NCI-H1092 (cell line): ENCODE measurements at places on chromosomes 3 and 15.

GRCh38 chr3:160132226-160132625 lies 93.0 kb upstream of the C3orf80 start:
- no peak for DNase-seq

GRCh38 chr3:45131201-45131600 lies 15.0 kb downstream of the CDCP1 start:
- DNase-seq, result no peak

GRCh38 chr3:139074565-139075115 lies 29.9 kb upstream of the PRR23C start:
- no peak for DNase-seq

GRCh38 chr3:29381595-29381994 lies 100.7 kb downstream of the RBMS3 start:
- no peak for DNase-seq

- no peak for DNase-seq
These were observed 117.4 kb upstream of the ZBED2 start for GRCh38 chr3:111712294-111713167.

GRCh38 chr15:83012076-83012426 lies 612 bp upstream of the C15orf40 start:
- no peak for DNase-seq

- no peak for DNase-seq
These were observed 14.6 kb upstream of the GPR160 start for GRCh38 chr3:170023165-170023564.

DNA sequence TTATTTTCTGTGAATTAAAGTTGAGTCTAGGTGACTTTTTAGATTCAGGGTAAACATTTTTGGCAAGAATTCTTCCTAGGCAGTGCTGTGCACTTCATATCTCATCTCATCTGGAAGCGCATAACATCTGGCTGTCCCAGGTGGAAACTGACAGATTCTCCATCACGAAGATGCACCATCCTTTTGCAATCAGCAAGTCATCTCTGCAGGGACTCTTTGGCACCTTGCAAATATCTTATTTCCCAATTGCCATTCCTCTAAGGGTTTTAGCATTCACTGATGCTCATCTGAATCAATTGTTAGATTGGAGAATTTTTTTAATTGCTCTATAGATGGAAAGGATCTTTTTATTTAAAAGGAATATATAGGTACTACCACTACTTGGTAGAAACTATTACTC lies 282.7 kb upstream of the ATP10A start:
- DNase-seq, result no peak

GRCh38 chr15:38873158-38873557 lies 308.5 kb upstream of the RASGRP1 start:
- DNase-seq, result no peak

- no peak for DNase-seq
These were observed 123.2 kb upstream of the PLCL2 start for GRCh38 chr3:16761571-16761970.

- DNase-seq, result no peak
These were observed 25.9 kb downstream of the EPHB1 start for GRCh38 chr3:134820994-134821393.

- DNase-seq, result no peak
These were observed 357.7 kb downstream of the TBC1D5 start for GRCh38 chr3:17384567-17385296.

DNA sequence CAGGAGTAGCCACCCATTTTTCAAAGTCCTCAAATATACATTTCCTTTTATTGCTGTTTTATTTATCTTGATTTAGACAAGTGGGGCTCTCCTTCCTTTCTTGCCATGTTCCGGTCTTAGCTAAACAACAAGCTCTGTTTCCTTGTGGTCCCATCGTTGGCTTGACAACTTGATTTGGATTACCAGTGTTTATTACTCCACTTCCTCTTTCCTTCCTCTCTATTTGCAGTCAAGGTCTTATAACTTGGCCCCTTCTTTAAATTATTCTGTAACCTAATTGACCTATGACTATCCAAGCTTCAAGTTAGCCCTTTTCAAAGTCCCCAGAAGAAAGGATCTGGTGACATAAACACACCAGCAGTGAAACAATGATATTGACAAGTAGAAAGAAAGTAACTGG lies 130.6 kb upstream of the STT3B start:
- DNase-seq, result no peak

- DNase-seq, result peak; percentile 18
These were observed 123.4 kb upstream of the PRR20G start for GRCh38 chr3:127411083-127411727.

- DNase-seq, result no peak
These were observed 483 bp downstream of the MEX3B start for GRCh38 chr15:82045179-82045891.

GRCh38 chr3:15682561-15683185 lies 81.1 kb downstream of the BTD start:
- DNase-seq, result no peak

- DNase-seq, result no peak
These were observed 74.7 kb downstream of the DZIP3 start for GRCh38 chr3:108664266-108664665.

GRCh38 chr15:29785642-29786041 lies 36.6 kb downstream of the TJP1 start:
- no peak for DNase-seq

GRCh38 chr3:69290430-69290829 lies 95.5 kb downstream of the FRMD4B start:
- no peak for DNase-seq

- no peak for DNase-seq
These were observed 4.5 kb upstream of the MASP1 start for GRCh38 chr3:187296058-187296457.

GRCh38 chr3:126313580-126314304 lies 43.5 kb downstream of the KLF15 start:
- no peak for DNase-seq

DNA sequence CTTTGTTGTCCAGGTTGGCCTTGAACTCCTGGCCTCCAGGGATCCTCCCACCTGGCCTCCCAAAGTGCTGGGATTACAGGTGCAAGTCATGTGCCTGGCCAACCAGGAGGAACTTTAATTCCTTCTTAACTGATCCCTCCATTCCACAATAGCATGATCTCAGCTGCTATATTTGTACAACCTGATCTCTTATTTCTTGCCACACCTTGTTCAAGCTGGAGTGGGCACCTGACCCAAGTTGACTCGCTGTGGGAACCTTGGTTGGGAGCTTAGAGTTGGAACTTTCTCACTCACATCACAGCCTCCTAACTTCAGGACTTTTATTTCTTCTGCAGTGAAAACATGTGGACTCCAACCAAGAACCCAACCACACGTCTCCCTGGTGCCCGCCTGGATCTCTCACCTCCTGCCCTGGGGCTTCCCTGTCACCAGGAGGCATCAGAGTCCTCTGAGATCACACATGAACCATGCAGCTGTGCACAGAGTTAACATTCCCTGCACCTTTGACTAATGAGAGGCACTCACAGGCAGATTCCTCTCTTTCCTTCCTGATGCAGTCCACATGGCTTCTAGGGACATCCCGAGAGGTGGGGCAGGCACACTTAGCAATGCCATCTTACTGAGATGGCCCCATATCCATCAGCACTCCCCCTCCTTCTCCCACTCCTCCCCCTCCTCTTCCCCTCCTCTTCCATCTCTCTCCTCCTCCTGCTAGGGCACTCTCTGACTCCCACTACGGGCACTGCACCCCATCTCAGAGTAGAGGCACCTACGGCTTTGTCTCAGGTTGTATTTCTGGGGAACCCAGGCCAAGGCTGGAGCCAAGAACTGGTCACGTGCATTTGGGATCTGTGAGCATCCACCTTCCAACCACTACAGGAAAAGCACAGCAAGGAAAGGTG lies 9.7 kb upstream of the CYFIP1 start:
- DNase-seq, result no peak

- DNase-seq, result no peak
These were observed 42.4 kb upstream of the ETV5 start for GRCh38 chr3:186151077-186151971.

DNA sequence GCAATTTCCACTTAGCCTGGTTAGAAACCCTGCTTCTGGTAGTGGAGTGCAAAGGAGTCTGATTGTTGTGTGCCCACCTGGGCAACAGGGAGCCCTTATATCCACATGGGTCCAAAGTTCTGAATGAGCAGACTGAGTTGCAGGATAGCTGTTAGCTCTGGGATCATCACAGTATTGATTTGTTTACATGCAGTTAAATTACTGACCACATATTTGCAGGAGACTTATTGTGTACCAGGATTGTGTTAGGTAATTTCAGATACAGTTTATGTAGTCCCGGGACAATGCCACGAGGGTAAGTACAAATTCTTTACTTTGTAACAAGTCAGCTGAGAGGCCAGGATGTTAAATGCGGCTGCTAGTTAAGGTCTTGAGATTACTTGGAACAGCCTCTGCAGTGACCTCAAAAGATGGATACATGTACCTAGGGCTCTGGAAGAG lies 18.8 kb downstream of the ARHGEF26 start:
- DNase-seq, result no peak

- no peak for DNase-seq
These were observed 684.8 kb upstream of the BCHE start for GRCh38 chr3:166522017-166522416.

- DNase-seq, result no peak
These were observed 7.5 kb downstream of the GYG1 start for GRCh38 chr3:148998715-148999423.

DNA sequence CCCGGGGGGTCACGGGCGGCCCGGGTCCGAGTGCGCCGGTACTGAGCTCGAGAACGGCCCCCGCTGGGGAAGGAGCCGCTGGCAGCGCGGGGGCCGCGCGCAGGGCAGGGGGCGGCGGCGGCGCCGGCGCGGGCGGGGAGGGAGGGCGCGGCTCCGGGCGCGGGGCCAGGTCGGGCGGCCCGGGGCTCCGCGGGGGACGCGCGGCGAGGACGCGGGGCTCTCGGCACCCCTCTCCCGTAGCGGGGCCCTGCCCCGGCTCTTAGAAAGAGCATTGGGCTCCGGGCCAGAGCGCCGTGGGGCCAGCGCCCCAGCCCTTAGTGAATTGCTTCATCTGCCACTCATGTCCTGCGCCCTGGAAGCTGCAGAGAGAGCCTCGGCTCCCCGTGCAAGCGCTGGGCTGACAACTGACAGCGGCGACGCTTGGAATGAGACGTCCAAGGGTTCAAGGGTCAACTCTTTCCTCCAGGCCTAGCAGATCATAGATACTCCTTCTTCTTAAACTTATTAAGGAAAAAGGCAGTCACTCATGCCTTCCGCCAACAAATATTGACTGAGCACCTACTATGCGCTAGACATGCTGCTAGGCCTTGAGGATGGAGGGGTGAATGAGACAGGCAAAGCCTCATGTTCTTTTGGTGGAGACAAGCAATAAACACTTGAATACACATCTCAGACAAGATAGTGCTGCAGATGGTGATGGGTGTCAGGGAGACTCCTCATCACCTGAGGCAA lies 140.8 kb downstream of the SMAD6 start:
- DNase-seq, result no peak
